NCI-H2171 (cell line): ENCODE measurements at places on chromosomes 6 and 20.

DNA sequence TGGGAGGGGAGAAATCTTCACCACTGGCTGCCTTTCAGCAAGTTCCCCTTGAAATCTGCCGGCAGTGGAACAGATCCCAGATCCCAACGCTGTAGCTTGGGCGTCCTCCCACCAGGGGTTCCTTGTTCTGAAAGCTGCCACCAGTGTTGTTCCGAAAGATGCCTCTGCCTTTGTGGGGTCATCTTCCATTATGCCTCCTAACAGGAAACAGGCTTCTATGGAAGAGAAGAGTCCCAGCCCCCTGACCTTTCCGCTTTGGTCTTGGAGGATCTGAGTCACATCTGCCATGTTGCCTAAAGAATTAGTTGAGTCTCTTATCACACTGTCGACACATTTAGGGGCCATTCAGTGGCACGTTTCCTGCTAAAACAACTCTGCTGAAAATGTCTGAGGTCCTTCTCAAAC lies 57.5 kb upstream of the NFATC2 start:
- DNase-seq = no peak

DNA sequence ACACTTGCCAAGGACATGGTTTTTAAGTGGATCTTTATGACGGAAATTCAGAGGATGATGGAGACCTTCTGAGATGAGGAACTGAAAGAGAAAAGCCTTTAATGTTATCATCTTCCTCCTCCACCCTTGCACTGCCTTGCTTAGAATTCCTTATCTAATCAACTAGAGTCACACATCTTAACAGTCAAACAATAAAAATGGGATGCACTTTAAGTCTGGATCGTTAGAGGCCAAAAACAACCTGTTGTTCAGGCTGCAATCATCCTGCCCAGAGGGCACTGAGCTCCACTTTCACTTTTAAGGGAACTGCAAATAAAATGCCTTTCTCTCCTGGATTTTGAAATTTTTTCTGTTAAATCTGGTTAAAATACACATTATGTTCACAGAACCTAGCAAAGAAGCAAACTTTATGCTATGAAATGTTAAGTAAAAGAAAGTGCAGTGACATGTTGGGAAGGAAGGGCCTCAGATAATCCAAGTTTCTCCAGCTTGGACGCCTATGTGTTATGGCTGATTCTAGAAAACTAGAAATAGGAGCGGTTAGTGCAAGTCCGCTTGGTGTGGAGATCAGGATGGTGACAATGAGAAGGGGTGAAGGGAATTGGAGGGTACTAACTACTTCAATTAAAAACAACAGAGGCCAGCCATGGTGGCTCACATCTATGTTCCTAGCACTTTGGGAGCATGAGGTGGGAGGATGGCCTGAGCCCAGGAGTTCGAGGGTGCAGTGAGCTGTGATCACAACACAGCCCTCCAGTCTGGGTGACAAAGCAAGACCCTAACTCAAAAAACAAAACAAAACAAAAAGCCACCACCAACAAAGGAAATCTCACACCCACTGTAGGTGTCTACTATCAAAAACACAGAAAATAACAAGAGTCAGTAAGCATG lies 66.4 kb upstream of the KIF13A start:
- DNase-seq = no peak

DNA sequence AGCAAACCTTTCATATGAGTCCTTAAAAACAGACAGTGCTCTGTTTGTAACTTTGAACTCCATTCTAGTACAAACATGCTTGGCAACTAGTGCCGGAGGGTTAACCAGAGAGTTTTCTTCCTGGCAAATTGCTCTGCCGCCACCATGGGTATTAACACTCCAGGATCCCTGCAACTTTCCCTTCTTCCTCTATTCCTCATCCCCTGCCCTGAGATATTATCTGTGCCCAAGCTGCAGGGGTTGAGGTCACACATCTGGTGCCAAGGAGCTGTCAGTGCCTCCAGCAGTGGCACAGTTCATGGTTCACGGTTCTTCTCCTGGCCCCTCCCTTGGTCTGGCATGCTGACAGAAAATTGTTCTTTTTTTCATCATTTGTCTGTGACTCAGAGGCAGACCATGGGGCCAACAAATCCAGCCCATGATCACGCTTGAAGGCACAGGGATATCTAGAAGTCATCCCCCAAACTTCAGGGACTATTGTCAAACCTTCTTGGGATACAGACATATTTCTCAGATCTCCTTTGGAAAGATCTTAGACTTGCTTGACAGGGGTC lies 77.5 kb downstream of the ATXN1 start:
- no peak for DNase-seq

DNA sequence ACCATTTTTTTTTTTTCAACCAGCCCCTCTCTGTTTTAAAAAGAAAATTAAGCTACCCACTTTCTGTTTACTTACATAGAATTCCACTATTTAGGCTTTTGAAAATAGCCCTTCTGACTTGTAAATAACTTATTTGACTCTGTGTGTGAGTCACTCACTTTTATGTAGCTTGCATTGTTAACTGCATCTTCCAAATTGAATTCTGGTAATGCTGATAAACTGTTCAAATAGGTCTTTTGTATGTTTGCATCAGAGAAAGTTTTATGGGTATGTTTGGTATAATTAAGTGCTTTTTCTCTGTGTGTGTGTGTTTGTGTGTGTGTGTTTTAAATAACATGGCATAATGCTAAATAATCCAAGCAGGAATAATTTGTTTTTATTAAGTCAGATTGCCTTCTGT lies 360.1 kb downstream of the PLCB1 start:
- no peak for DNase-seq

DNA sequence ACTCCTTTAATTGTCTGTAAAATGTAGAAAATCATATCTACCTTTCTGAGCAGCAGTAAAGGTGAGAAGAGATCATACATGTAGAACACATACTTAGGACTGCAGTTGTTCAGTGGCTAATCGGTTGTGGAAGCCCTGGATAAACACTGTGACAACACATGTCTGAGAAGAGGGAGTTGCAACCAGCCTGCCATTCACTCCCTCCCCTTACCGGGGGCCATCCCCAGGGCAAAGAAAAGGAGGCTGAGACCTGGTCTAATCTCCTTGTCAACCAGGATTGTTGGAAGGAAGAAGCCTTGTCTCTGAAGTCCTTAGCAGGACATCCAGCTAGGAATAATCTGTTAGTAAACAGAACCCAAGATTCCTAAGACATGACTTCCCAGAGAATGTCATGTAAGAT lies 462.5 kb upstream of the AGPAT4 start:
- DNase-seq = no peak

DNA sequence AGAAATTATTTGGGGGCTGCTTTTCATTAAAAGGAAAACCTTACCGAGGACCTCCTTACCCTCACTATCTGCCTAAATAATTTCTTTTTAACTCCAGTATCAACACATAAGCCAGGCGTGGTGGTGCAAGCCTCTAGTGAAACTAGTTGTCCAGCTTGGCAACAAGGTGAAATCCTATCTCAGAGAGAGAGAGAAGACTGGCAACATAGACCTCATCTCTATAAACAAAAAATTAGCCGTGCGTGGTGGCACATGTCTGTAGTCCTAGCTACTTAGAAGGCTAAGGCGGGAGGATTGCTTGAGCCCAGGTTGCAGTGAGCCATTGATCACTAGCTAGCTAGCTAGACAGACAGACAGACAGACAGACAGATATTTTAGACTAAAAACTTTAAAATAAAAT lies 92.5 kb downstream of the ARMC2 start:
- DNase-seq = no peak

DNA sequence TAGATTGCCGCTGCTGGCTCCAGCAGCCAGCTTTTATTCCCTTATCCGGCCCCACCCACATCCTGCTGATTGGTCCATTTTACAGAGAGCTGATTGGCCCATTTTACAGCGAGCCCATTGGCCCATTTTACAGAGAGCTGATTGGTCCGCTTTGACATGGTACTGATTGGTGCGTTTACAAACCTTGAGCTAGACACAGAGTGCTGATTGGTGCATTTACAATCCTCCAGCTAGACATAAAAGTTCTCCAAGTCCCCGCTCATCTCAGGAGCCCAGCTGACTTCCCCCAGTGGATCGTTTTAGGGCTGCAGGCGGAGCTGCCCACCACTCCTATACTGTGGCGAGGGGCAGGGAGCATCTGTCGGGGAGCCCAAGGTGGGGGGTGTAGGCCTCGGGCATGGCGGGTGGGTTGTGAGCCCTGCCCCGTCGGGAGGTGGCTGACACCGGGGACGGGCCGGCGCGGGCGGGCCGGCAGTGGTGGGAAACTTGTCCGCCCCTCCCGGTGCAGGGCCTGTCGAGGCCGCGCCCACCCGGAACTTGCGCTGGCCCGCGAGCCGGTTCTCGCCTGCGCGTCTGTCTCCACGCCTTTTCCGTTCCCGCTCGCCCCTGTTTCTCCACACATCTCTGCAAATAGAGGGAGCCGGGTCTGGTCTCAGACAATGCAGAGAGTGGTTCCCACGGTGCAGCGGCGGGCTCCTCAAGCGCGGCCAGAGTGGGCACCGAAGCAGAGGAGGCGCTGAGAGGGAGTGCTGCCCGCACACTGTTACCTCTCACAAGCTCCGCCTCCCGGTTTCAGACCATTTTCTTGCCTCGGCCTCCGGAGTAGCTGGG lies 86.1 kb upstream of the STMND1 start:
- no peak for DNase-seq

DNA sequence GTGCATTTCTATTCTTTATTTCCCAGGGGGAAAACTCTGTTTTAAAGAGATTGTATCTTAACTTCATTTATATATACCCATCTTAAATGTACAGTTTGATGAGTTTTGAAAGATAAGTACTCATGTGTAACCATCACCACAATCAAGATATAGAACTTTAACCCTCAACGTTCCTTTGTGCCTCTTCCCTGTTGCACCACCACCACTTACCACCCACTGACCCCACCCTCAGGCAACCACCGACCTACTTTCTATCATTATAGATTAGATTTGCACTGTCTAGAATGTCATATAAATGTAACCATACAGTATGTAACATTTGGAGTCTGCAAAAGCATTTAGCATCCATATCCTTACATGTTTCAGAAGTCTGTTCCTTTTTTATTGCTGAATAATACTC lies 121.0 kb downstream of the RTN4IP1 start:
- no peak for DNase-seq

GRCh38 chr6:87333591-87334181 lies 4.6 kb upstream of the GJB7 start:
- no peak for DNase-seq

DNA sequence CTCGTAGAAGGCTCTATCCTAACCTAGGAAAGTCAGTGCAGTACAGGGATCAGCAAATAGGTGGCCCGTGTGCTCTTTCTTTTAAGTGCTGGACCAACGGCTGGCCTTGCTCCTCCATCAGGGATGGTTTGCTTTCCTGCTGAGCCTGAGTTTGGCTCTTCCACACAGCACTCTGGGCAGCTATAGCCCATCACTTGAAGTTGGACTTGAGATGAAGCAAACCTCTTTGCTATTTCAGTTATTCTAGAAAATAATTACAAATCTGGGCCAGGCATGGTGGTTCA lies 66.9 kb upstream of the KCNK16 start:
- no peak for DNase-seq

DNA sequence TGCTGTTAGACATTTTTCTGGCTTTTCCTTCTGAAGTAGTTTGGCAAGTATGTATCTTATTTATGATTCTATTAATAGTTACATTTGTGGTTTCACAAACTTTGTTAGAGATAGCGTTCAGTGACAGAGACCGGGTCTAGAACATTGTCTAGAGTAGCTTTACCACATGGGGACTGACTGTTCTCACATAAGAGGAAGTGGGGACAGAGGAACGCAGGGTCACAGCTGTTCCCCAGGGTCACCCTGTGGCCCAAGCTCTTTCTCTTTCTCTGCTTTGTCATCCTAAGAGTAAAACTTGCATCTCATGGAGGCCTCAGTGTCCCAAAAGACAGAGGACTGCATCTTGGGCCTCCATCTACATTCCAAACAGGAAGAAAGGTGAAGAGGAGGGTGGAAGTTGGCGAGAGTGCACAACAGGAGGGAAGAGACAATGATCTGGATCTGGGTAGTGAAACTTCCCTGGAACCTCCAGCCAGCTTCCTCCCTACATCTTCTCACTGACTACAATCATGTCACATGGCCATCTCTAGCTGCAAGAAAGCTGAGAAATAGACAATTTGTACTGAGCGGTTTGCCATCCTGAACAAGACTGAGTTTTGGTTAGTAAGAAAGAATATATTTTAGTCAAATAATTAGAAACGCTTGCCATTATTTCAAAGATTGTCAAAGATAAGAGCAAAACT lies 645.8 kb upstream of the ARID1B start:
- no peak for DNase-seq

- DNase-seq = no peak
Observed at GRCh38 chr6:34284563-34285447, 36.0 kb upstream of the SMIM29 start.

DNA sequence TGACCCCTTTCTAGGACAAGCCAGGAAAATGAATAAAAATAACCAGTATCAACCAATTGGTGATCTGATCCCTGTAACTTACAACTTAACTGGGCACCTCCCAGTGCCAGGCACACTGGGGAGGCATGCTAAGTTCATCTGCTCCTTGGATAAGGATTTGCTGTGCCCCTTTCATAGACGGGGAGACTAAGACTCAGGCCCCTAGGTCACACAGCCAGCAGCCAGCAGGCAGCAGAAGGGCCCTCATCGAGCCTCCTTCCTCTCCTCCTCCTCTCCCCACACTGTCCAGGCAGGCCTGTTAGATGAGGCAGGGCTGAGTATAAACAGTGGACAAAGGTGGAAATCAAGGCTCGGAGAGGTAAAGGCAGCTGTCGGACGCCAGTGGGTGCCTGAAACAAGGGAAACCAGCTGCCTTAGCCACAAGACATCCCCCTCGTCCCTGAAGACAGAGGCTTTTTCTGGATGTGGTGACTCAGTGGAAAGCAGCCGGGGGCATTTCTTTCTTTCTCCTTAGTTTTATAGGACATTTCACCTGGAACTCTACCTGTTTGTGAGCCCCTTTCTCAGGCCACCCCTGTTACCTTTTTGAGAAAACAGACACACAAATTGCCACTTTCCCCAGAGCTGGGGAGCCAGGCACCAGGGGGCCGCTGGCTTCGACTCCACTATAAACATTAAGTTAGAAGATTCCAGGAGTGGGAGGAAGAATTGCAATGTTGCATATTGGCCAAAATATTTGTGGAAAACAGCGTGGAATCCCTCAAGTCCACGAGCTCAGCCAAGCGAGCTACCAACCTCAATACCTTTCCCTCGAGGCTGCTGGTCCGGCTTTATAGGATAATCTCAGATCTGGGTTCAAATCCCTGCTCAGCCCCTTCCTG lies 166.0 kb downstream of the PREX1 start:
- DNase-seq = no peak

GRCh38 chr6:117629119-117629660 lies 26.9 kb upstream of the GOPC start:
- no peak for DNase-seq

DNA sequence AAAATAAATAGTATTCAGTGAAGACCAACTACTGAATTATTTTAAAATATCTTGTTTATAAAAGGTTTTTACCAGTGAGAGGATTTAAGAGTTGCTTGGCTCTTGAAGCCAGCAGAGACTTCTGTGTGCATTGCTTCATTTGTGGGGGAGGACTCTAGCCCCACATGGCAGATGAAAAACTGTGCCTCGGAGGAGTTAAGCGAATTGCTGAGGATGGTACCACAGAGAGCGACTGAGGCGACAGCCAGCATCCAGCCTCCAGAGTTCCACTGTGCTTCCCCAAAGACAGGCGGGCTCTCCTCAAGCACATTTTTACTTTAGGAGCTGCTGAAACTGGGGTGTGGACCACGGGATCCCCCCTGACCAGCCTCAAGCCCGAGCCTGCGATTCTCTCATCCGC lies 80.7 kb downstream of the THBS2 start:
- no peak for DNase-seq

GRCh38 chr20:47127999-47128398 lies 228.5 kb downstream of the ZMYND8 start:
- DNase-seq = no peak
